ENCODE measurements at places on chromosomes 3 and 15. TPM values are rescaled to one million over a fixed set of nuclear protein-coding genes. Genes with fewer than 3 reads are reported as not detected.

Gene SAMD7
- not detected for total RNA-seq

DNA sequence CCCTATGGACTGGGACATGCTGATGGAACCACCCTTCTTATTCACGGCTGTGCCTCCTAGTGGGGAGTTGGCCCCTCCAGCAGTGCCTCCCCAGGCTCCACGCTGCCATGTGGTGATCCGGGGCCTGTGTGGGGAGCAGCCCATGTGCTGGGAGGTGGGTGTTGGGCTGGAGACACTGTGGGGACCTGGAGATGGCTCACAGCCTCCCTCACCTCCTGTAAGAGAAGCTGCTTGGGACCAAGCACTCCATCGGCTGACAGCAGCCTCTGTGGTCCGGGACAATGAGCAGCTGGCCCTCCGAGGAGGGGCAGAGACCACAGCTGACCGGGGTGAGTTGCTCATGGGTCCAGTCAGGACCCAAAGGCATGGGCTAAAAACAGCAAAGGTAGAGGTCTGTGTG, 9.1 kb downstream of the ALG3 start:
- no peak overlapping the region for H3K27ac ChIP-seq
- H3K36me3 ChIP-seq, result peaks cover 18% of the 10 kb centered on the region
- no peaks in the 10 kb centered on the region for H3K27me3 ChIP-seq

DNA sequence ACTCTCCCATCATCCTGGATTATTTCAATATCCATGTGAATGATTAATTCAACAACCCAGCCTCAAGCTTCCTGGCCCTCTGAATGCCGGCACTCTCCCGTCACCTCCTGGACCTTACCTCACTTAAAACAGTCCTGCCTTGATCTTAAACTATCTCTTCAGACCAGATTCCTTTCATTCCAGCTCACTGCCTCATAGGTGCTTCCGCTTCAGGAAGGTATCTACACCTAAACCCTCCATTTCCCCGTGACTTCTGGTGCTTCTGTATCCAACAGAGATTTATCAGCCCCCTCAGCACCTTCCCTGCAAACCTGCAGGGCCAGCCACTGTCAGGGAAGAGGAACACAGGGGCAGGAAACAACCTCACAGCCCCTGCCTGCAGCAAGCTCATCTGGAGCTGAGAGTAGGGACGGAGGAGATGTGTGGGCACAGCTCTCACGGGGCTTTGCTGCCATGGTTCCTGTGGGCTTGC, 98.9 kb upstream of the TJP1 start:
- H3K4me3 ChIP-seq, result no peak overlapping the region
- DNase-seq, result no peak
- no peaks in the 10 kb centered on the region for H3K4me1 ChIP-seq
- H3K36me3 ChIP-seq, result no peaks in the 10 kb centered on the region
- no peak overlapping the region for H3K27ac ChIP-seq

- peaks cover 36% of the 10 kb centered on the region for H3K27me3 ChIP-seq
- no peak for DNase-seq
- H3K4me3 ChIP-seq, result no peak overlapping the region
- no peak overlapping the region for H3K27ac ChIP-seq
Measured at GRCh38 chr15:39826975-39827374, 44.3 kb upstream of the FSIP1 start.

- no peaks in the 10 kb centered on the region for H3K27me3 ChIP-seq
- no peaks in the 10 kb centered on the region for H3K4me1 ChIP-seq
- H3K27ac ChIP-seq, result no peak overlapping the region
- DNase-seq, result no peak
Measured at GRCh38 chr3:191959876-191960413, 499.0 kb downstream of the PYDC2 start.

DNA sequence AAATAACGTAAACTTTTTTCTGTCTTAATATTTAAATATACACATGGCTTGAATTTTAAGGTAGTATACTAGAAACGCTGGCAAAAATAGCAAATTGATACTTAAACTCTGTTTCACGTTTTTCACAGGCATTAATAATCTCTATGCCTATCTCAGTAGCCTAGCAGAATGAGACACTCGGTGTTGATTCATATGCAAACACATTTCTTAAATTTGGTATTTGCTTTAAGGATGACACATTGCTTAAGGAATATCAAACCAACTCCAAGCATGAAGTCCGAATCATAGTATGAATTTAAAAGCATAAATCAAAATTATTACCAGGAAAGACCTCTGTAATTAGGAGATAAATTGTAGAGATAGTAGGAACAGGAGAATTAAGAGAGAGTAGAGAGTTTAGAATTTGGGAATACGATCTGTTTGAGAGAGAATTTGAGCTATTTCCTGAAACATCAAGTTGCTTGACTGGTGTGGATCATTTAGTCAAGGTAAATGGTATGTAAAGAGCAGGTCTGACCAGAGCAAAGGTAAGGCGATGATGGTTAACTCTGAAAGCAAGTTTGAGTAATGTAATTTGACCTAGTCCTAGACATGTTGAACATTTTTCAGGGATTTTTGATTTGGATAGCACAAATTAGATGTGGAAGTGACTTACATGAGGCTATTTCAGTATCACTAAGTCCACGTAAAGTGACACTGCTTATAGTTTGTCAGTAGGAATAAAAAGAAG, 236.1 kb downstream of the ROBO1 start:
- H3K27ac ChIP-seq, result no peak overlapping the region
- H3K4me1 ChIP-seq, result no peaks in the 10 kb centered on the region
- DNase-seq, result no peak
- no peak overlapping the region for H3K4me3 ChIP-seq
- H3K27me3 ChIP-seq, result no peaks in the 10 kb centered on the region
- no peaks in the 10 kb centered on the region for H3K36me3 ChIP-seq
